Fibroblast of skin of back (primary cell): ENCODE measurements at places on chromosomes 1 and 21.

DNA sequence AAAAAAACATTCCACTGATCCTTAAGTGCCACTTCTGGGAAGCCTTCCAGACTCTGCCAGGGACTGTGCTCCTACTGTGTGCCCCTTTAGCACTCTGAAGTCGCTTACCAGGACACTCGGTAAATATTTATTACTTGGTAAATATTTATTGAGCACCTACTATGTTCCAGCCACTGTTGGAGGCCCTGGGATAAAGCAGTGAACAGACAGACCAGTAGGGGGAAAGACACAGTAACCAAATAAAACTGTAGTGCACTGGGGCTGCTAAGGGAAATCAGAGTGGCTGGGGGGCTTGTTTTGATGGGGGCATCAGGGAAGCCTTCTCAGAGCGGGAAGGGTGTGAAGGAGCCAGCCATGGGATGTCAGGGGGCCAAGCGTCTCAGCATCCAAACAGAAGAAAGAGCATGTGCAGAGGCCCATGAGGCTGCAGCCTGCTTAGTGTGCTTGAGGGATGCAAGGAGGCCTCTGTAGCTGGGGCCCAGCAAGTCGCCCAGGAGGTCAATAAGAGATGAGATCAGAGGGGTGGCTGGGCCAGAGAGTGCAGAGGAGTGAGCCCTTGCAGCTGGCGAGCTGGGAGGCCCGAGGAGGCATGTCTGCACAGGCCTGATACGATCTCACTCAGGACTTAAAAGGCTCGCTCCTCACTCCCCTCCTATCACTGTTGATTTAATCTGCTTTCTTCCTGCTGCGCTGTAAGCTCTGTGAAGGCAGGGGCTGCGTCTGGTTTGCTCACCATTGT, 28.6 kb downstream of the KAZN start:
- no peak for DNase-seq

DNA sequence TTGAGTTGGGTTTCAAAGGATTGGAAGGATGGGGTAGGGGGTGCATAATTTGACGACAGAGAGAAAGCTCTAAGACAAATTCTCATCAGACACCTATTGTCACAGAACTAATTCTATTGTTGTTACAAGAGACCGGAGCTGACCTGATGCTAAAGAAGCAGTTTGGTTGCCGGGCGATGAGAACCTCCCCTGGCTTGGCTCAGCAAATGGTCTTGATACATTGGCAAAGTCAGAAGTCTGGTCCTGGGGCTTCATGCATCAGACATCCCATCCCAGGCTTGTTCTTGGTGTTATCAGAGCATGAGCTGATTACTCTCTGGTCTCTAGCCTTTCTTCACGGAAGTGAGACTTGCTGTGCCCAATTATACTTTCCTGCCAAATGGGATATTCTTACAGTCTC, 15.4 kb downstream of the TRIM67 start:
- DNase-seq: no peak

- peak; percentile 67 for DNase-seq
Measured at GRCh38 chr1:6794164-6794563, 8.9 kb downstream of the CAMTA1 start.

DNA sequence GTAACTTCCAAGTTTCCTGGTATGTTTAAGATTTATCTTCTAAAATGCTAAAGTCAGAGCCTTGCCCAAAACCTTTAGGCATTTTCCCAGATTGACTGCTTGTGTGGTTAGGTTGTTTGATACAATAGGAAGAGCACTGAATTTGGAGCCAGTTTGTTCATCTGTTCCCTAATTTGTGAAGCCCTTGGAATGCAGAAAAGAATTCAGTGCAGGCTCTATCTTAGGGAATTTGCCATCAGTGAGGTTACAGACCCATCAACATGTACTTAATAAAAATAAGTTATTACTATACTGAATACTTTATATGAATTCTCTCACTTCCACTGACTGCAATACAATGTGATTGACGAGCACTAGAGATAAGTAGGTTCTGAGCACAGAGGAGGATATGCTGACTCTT, 120.2 kb downstream of the PIK3R3 start:
- DNase-seq: no peak

DNA sequence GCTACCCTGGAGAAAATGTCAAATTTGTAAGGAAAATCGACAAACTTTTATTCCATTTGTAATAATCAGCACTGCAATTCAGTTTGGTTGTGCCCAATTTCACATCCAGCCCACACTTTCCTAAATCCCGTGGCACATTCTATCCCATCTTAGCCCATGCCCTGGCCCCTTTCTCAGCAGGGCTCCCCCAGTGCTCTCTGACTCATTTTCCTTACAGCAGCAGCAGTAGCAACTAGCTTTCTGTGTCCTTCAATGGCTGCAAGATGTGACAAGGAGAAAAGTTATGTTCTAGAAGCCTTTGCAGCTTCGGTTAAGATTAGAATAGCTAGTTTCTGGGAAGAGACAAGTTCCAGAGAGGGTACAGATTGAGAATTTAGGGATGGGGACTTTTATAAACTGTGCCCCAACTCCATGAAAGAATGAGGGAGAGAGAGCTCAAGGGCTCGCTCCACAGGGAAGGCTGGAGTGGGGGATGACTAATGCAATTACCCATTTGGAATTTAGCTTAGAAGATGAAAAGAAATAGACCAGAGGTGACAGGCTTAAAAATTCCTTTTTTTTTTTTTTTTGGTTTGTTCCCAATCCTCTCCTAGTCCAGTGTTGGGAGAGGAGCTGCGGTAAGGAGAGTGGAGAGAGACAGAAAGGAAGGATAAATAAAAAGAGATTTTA, 47.0 kb upstream of the POU2F1 start:
- peak; percentile 62 for DNase-seq

DNA sequence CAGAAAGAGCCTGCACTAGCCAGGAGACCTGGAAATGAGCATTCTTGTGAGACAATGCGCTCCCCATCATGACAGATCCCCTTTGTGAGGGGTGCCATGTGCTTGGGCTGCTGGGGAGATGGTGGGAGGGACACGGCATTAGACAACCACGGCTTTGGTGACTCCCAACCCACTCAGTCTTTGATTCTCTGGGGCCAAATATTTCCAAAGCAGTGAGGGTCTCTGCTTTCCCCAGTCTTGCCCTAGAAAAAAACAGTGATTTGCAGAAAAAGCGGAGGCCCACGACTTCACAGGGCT, 10.2 kb downstream of the SLC45A3 start:
- no peak for DNase-seq

DNA sequence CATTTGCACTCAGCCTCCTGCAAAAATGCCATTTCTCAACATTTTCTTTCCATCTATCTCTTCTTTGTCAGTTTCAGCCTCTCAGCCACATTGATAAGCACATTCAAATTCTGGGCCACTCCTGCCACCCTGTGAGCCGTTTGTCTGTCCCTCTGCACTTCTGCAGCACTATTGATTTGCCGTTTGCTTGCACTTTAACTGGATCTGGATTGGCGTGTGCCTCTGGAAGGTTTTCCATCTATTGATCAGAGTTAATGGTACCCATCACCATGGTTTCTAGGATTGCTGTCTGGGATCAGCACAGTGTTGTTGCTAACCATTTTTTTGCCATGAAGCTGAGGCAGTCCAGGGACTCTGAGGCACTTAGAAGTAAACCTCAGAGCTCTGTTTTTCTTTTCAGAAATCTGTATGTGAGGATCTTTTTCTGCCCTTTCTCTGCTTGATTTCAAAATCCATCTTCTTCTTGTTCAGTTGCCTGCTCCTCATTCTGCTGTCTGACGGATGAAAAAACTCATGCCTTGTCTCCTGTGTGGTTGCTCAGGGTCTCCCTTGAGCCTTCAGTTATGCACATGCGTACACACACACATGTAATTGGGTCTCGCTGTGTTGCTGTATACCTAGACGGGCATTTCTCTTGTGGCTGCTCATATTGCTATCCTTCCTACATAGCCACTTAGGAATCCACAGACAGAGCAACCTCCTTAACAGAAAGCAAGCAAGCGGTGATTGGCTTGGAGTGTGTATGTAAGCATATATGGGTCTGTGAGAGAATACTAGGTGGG, 67.9 kb downstream of the NOS1AP start:
- DNase-seq: no peak

GRCh38 chr1:83693427-83694126, 305.4 kb downstream of the TTLL7 start:
- peak; percentile 48 for DNase-seq
